ENCODE measurements at places on chromosomes 7 and 10. TPM values are rescaled to one million over a fixed set of nuclear protein-coding genes. Genes with fewer than 3 reads are reported as not detected.

- peaks cover 4% of the 10 kb centered on the region for H3K4me1 ChIP-seq
- no peak for DNase-seq
- no peak overlapping the region for H3K27ac ChIP-seq
- H3K36me3 ChIP-seq, result no peaks in the 10 kb centered on the region
- H3K27me3 ChIP-seq, result no peaks in the 10 kb centered on the region
These were observed 15.6 kb downstream of the ATG9B start for GRCh38 chr7:151008511-151009323.

SEMA3E gene
- 5.9 TPM for total RNA-seq

DPP6 gene
- not detected for total RNA-seq

PTPN20 gene
- 3.9 TPM for total RNA-seq

DNA sequence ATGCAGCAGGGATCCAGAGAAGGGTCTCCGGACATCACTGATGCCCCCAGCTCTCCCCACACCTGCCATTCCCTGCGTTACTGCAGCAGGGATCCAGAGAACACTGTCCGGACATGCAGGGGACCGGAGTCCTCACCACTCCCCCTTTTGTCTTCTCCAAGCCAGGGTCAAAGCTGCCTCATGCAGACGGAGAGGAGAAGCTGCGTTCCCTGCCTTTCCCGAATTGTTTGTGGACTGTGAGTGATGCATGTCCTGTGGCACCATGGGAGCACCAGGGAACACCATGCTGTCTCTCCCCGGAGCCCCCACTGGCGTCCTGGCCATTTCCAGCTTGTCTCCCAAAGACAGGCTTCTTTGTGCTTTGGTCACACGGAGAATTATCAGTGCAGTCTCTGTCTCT lies 599.7 kb downstream of the PTPRN2 start:
- no peaks in the 10 kb centered on the region for H3K36me3 ChIP-seq
- no peaks in the 10 kb centered on the region for H3K27me3 ChIP-seq

PDZD7 gene
- 2.8 TPM for total RNA-seq

DNAJC2 gene
- 21.7 TPM for total RNA-seq

DNA sequence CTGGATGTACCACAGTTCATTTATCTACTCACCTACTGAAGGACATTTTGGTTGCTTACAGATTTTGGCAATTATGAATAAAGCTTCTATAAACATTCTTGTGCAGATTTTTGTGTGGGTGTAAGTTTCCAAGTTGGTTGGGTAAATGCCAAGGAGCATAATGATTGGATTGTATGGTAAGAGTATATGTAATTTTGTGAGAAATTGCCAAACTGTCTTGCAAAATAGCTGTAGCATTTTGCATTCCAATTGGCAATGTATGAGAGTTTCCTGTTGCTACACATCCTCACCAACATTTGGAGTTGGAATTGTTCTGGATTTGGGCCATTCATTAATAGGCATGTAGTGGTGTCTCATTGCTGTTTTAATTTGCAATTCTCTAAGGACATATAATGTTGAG lies 33.9 kb upstream of the HYAL4 start:
- no peaks in the 10 kb centered on the region for H3K4me1 ChIP-seq
- H3K36me3 ChIP-seq, result no peaks in the 10 kb centered on the region
- DNase-seq, result no peak

GRCh38 chr7:111883241-111883640 lies 320.9 kb upstream of the IMMP2L start:
- DNase-seq, result no peak
- no peaks in the 10 kb centered on the region for H3K4me1 ChIP-seq
- H3K36me3 ChIP-seq, result no peaks in the 10 kb centered on the region
- no peaks in the 10 kb centered on the region for H3K27me3 ChIP-seq
- H3K4me3 ChIP-seq, result no peak overlapping the region
- no peak overlapping the region for H3K27ac ChIP-seq

DNA sequence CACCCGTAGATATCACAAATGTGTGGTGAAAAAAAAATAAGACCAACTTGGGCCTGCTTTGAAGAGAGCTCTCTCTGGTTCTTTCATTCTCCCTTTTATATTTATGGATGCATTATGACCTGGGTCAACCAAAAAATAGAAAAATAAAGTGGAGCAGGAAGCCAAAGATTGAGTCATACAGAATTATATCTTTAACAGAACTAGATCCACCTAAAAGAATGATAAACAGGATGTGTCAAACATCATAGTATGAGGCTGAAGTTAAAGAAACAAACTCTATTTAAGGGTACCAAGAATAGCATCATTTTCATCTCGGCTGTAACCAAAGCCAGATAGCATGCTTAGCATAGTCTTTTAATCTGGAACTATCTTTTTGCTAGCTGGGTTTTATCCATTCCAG lies 28.8 kb upstream of the NMT2 start:
- no peaks in the 10 kb centered on the region for H3K27me3 ChIP-seq
- no peaks in the 10 kb centered on the region for H3K36me3 ChIP-seq
- DNase-seq, result peak; percentile 48

CALHM1 gene
- total RNA-seq, result not detected

CCL24 gene
- total RNA-seq, result not detected

TECTB gene
- total RNA-seq, result not detected

GRCh38 chr10:36247478-36247877 lies 605.4 kb upstream of the FZD8 start:
- H3K36me3 ChIP-seq, result no peaks in the 10 kb centered on the region
- H3K27me3 ChIP-seq, result no peaks in the 10 kb centered on the region
- no peaks in the 10 kb centered on the region for H3K4me1 ChIP-seq
- DNase-seq, result no peak
- H3K27ac ChIP-seq, result no peak overlapping the region

DNA sequence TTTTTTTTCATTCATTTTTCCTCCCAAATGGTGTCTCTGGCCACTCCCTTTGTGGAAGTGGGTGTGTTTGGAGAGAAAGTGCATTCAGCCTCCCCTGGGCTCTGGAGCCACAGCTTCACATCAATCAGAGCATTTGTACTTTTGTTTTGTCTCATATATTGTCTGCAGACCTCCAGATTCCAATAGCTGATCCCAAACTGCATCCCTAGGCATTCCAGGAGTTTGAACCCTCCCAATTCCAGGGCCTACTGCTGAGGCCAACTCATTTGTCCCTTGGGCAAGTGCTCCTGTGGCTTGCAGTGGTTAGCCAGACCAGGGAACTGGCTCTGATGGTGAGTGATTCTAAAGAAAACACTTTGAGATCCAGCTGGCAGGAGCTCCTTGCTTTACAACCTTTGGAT lies 163.3 kb downstream of the IPMK start:
- H3K36me3 ChIP-seq, result no peaks in the 10 kb centered on the region
- H3K27ac ChIP-seq, result no peak overlapping the region
- peaks cover 5% of the 10 kb centered on the region for H3K4me1 ChIP-seq
- H3K27me3 ChIP-seq, result no peaks in the 10 kb centered on the region

GRCh38 chr7:155104913-155105312 lies 34.8 kb downstream of the HTR5A start:
- no peaks in the 10 kb centered on the region for H3K36me3 ChIP-seq
- peaks cover 50% of the 10 kb centered on the region for H3K27me3 ChIP-seq
- H3K4me1 ChIP-seq, result no peaks in the 10 kb centered on the region
- no peak overlapping the region for H3K4me3 ChIP-seq
- H3K27ac ChIP-seq, result no peak overlapping the region
- no peak for DNase-seq

AGBL3 gene
- 2.5 TPM for total RNA-seq

DNA sequence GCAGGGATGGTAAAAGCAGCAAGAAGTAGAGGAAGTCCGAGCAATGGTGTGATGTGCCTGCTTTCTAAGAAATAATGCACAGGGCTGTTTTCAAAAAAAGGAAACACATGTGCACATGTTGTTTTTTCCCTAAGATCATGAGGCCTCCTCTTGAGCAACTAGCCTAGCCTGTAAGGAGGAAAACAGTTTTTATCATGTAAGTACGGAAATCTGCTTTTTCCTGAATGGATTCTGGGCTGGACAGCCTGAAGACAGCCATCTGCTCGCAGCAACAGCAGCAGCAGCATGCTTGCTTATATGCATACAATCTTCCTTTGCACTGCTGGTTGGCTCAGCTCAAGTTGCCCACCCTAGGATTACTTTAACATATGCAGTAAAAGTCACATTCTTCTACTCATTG lies 87.1 kb downstream of the HIBADH start:
- H3K4me3 ChIP-seq, result no peak overlapping the region
- no peaks in the 10 kb centered on the region for H3K27me3 ChIP-seq
- H3K36me3 ChIP-seq, result no peaks in the 10 kb centered on the region

Measured in PC-3 (cell line).